ENCODE measurements at places on chromosomes 3 and 15.

- no peak for DNase-seq
Observed at GRCh38 chr3:49775538-49775937, 10.8 kb downstream of the IP6K1 start.

- no peak for DNase-seq
Observed at GRCh38 chr15:76401285-76401684, 64.7 kb downstream of the ISL2 start.

DNA sequence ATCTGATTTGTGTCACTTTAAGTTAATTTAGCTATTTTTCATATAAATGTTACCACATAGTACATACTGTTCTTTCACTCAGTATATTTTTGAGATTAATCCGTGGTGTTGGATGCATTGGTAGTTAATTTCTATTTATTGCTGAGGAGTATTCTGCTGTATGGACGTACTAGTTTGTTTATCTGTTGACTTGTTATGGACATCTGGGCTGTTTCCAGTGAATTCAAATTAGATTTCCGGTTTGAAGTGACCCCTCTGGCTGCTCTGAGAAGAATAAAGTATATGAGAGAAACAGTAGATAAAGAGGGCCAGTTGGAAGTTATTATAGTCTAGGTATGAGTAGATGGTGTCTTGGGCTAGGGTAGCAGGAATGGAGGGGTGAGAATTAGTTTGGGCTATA lies 15.6 kb downstream of the KAT2B start:
- no peak for DNase-seq

GRCh38 chr15:78709263-78709882 lies 68.4 kb upstream of the CHRNB4 start:
- DNase-seq = peak; percentile 47

- DNase-seq = no peak
Observed at GRCh38 chr3:45127130-45127822, 18.9 kb downstream of the CDCP1 start.

Data from activated T-helper 9 cell treated with anti-CD3 and anti-CD28 coated beads, Interleukin-2, amount 50 U/mL, for 16 hours (primary cell).